Stimulated activated CD8-positive, alpha-beta memory T cell treated with anti-CD3 and anti-CD28 coated beads, Interleukin-12 subunit alpha, Interleukin-12 subunit beta, amount 100 ng/mL, for 4 hours (primary cell): ENCODE measurements at places on chromosomes 6 and 20.

GRCh38 chr6:72621291-72622093 is at the start of gene KCNQ5:
Gene KCNQ5 (plus strand): TSS chr6:72622064.
- DNase-seq: peak; percentile 4

DNA sequence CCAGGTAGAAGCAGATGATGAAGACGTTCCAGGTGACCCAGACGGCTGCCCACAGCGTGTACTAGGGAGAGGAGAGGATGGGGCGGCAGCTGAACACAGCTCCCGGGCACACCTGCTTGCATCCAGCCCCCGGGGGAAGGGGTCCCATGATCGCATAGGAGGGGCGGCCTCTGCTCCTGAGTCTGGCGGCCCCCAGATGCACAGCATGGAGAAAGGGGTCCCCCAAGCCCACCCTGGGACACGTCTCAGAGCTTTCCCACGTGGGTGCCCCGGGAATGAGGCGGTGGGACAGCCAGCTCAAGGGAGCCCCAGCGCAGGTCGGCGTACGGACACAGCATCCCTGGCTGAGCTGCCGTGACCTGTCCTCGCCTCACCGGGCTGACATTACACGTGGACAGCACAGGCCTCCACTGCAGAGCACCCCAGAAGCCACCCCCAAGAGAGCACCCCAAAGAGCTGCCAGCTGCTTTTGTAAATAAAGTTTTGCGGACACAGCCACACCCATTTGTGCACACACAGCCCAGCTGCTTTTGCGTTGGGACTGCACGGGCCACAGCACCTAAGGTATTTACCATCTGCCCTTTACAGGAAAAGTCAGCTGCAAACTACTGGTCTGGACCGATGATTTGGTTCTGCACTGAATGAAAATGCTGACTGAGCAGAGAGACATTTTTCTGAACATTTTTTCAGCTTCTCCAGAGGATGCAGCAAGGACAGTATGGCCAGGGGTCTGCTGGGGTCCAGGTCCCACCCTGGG is 5.2 kb downstream of the NKAIN4 start:
- DNase-seq: no peak

- DNase-seq: no peak
These were observed 13.5 kb downstream of the CCR6 start for GRCh38 chr6:167136376-167136775.

DNA sequence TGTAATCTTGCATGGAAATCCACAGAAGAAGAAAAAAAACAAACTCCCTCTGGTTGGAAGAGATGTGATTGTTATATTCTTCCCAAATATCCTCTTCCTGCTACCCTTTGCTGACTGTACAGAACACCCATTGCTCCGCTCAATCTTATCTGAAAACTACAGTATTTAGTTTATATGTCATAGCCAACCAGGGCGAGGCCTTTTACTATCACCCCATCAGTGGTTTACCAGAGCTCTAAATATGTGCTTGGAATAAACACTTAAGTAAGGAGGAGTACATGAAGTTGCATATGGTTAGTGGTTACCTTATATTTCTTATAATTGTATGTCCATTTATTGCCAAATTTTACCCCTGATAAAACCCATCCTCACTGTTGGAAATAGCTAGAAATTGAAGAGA is 12.2 kb downstream of the PRL start:
- no peak for DNase-seq

DNA sequence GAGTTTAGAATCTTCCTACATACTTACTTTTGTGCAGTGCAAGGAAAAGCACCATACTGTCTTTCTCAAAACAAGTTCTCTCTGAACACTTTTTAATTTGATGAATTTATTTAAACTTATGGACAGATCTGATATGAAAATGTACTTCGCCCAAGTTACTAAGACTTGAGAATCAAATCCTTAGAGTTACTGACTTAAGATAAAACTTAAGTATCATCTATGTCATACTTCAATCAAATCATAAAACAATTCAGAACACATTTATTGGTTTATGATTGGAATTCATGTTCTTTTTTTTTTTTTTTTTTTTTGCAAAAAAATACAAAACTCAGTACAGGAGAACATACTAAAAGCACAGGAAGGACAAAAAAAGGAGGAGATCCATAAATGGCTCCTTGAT is 77.7 kb downstream of the MBOAT1 start:
- no peak for DNase-seq

GRCh38 chr20:64082820-64083377 is 1.3 kb downstream of the LKAAEAR1 start:
- DNase-seq: no peak

- DNase-seq: no peak
These were observed 755.9 kb downstream of the KIF16B start for GRCh38 chr20:15817351-15817750.

GRCh38 chr6:110542311-110543024 is 66.1 kb upstream of the SLC22A16 start:
- DNase-seq: no peak

DNA sequence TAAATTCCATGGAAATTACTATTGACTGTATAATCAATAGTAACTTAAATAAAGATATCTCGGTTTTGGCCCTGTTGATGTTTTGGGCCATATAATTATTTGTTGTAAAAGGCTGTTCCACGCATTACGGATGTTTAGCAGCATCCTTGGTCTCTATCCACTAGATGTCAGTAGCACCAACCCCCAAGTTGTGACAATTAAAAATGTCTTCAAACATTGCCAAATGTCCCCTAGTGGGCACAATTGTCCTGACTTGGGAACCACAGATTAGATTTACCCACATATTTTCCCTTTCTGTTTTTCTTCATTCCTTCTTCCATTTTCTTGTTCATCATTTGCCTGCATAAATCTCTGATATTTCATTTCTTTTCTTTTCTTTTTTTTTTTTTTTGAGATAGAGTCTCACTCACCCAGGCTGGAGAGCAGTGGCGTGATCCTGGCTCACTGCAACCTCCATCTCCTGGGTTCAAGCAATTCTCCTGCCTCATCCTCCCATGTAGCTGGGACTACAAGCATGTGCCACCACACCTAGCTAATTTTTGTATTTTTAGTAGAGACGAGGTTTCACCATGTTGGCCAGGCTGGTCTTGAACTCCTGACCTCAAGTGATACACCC is 13.6 kb upstream of the WFDC8 start:
- no peak for DNase-seq

DNA sequence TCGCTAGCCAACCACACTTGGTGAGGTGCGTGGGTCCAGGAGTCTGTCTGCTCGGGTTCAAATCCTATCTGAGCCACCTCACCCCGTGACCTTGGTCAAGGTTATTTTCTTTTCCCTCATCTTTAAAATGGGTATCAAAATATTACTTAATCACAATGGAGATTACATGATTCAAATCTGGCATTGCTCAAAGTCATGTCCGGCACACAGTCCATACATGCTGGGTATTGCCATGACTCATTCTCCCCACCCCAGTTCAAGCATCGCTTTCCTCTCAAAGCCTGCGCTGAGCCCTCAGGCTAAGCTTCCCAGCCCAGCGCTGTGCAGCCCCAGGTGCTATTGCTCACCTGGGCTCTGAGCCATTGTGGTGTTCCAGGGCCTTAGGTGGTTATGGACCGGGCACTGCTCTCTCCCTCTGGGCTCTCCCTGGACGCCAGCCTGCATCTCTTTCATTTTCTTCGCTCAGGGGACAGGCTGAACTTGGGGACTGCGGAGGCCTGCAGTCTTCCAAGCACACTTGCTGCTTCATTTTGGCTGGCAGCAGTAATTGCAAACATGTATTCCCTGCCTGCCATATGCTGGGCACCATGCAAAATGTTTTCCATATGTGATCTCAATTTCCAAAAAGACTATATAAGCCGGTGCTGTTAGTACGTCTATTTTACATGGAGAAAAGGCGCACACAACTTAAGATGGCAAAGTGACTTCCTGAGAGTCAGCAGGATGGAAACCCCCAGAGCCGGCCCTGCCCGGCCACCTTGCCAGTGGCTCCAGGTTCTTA is 27.3 kb downstream of the WRNIP1 start:
- no peak for DNase-seq
